CD4-positive, alpha-beta T cell treated with Interleukin-6 for 4 hours (primary cell): ENCODE measurements at places on chromosomes 2 and 18.

DNA sequence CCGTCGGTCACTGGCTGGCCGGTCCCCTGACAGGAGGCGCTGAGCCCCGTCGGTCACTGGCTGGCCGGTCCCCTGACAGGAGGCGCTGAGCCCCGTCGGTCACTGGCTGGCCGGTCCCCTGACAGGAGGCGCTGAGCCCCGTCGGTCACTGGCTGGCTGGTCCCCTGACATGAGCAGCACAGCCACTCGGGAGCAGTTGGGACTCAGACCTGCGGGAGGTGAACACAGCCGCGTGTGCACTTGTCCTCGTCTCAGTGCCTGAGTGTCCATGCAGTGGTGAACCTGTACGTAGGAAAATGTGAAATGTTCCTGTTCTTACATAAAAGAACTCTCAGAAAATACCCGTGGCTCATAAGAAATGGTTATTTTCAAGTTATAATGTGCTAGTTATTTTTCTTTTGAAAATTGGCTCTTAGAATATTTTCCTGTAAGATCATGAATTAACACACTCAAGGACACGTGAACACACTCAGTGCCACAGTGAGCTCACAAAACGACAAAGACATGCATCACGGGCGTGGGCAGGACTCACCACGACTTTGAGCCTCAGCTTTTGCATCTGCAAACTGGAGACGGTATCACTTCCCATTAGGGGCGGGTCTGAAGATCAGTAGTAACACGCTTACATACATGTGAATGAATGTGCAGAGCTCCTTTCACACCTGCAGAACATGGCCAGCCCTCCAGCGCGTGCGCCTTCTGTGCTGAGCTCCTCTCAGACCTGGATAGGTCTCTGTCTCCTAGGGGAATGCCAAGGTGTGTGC is 21.1 kb upstream of the NFATC1 start:
- no peak for DNase-seq

DNA sequence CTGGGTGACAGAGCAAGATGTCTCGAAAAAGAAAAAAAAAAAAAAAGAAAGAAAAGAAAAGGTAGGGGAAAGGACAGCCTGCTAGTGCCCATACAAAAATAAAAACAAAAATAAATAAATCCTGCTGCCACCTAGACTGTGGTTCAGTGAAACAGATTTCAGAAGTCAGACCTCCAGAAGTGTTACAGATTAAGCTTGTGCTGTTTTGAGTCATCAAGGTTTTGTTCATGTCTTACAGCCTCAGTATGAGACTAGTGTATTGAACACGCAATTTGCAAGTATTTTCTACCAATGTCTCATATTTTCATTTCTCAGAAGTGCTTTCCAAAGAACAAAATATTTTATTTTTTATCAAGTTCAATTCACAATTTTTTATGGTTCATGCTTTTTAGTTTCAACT is 720.4 kb upstream of the GYPC start:
- no peak for DNase-seq

DNA sequence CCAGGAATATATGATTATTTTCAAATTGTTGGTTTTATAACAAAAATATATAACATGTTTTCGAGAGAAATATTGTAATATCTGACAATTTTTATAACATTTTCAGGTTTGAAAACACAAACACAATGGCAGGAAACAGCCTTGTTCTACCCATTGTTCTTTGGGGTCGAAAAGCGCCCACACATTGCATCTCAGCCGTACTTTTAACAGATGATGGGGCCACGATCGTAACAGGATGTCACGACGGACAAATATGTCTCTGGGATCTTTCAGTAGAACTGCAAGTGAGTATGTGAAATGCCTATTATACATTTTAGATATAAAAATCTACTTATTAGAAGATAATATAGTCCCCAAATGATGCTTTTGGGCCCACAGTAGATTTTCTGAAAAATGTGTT is 21.2 kb downstream of the WDR7 start:
- no peak for DNase-seq

DNA sequence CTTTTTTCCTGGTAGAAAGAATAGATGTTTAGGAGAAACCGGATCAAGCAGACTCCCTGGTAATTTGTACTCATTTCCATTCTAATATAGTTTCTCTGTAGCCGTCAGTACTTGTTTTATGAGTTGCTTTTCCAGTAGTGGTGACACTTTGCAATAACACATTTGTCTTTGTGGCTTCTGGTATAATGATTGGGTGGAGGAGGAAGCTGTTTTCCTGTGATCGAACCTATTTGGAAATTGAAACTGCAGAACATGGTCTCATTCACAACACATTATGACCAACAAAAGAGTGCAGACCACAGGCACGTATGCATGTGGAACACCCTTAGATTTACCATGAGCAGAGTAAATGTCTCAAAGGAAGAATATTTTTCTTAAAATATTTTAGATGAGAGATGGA is 7.6 kb upstream of the SERPINB12 start:
- DNase-seq: no peak

GRCh38 chr2:223054193-223054781 is 2.3 kb downstream of the KCNE4 start:
- DNase-seq: no peak

DNA sequence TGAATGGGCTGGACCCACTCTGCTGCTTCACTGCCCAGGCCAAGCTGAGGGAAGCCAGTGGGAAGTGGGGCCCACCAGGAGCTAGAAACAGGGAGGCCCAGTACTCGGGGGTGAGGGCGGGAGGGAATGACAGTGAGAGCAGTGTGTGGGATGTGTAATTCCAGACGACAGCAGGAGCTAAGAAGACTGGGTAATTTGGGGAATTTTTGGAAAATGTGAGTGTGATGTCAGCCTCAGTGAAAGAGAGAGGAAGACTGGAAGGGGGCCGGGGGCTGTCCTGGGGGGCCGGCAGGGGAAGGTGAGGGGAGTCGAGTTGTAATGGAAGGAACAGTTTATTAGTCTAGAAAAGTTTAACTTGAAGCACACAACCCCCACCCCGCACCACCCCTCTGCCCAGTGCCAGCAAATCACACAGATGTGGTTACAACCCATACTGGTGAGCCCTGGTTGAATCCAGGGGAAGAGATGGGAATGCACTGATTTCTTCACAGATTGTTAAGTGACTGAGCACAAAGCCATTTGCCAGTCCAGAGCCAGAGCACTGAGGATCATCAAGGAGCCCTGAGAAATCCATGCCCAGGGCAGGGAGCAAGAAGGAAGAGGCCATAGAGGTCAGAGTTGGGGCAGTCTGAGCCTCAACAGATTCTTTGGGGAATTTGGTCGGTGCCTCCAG is 76.7 kb upstream of the PKDCC start:
- DNase-seq: no peak

GRCh38 chr2:48770181-48770580 is 14.7 kb upstream of the LHCGR start:
- no peak for DNase-seq

GRCh38 chr2:222160125-222160524 is 138.7 kb downstream of the PAX3 start:
- DNase-seq: no peak

DNA sequence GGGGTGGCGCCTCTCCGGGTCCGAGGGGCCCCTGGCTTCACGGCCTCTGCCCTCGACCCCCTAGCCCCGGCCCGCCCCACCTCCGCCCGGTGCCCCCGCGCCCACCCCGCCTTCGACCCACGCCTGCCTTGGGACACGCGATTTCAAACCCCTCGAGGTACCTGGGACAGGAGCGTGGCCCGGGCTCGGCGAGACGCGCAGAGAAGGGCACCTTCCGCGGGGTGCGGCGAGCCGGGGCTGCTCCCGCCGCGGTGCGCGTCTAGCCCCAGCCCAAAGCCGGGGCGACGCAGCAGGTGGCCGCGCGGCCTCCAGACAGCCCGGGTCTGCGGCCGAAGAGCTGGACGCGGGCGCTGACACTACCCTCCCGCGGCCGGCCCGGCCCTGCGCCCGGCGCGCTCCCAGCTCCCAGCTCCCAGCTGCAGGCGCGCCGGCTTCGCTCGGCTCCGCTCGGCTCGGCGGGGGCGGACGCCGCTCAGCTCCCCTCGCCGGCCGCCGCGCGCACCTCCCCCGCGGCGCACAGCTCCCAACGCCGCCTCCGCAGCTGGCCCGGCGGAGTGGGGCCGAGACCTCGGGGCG is at the start of gene CRACDL:
Gene CRACDL, minus strand, starts transcription at position 449 of the 576 bp plus-strand sequence. CDS start 89,425 bp downstream, outside the sequence.
- DNase-seq: no peak

DNA sequence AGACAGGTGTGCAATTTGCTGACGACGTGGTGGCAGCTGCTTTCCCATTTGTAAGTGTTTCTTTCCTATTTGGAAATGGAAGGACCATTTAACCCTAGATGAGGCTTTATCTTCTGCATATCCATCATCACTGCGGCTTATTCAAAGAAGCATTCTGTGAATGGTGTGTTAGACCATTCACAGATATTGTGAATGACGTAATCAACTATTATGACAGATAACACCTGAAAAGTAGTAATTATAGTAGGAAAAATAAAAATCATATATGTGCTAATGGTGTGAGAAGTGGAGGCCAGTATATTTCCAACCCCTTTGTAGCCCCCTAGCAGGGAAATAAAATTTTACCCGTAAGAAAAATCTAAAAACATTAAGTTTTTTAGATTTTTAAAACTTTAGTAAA is 424.5 kb upstream of the CRIM1 start:
- DNase-seq: no peak

DNA sequence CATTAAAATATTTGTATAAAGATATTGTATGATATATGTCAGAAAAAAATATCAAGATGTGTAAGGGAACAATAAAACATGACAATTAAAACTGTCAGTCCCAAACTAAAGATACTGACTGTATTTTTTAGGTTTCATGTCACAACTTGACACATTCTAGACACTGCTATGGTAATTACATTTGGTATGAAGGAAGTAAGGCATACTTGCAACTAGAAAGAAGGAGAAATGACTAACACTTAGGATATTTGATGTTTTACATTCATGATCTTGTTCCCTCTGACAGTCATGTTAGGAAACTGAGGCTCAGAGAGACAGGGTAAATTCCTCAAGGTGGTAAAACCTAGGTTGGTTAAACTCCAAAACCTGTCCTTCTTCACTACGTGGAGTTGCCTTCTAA is 68.3 kb downstream of the TMEFF2 start:
- no peak for DNase-seq

DNA sequence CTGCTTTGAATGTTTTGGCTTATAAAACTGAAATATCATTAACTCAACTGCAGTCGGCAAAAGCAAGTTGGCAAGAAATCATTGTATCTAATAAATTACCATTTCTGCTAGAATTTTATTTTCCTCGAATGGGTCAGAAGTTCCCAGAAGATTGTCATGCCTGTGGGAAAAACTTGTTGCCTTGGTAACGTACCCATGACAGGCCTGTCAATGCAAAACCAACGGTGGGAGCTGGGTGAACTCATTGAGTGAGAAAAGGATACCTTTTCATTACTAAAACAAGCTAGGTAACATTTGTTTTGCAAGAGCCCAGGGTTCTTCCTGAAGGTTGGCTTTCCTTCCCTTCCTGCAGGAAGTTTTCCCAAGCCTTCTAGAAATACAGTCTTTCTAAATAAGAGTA is 9.5 kb downstream of the PLB1 start:
- no peak for DNase-seq

DNA sequence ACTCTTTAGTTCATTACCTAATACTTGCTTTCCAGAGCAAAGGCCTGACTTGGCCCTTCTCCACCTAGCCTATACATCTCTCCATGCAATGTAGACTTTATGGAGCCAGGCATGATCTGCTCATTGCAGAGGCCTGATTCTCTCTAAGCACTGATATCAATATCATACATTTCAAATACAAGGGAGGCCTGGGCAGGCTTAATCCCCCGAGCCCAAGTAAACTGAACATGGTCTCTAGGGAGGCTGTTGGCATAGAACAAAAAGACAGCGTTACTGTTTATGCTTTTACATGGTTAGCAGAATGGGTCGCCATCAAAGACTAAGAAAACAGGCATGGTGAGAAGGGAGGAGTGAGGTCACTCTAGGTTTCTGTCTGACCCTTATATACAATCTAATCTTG is 695.1 kb downstream of the ZEB2 start:
- DNase-seq: no peak

DNA sequence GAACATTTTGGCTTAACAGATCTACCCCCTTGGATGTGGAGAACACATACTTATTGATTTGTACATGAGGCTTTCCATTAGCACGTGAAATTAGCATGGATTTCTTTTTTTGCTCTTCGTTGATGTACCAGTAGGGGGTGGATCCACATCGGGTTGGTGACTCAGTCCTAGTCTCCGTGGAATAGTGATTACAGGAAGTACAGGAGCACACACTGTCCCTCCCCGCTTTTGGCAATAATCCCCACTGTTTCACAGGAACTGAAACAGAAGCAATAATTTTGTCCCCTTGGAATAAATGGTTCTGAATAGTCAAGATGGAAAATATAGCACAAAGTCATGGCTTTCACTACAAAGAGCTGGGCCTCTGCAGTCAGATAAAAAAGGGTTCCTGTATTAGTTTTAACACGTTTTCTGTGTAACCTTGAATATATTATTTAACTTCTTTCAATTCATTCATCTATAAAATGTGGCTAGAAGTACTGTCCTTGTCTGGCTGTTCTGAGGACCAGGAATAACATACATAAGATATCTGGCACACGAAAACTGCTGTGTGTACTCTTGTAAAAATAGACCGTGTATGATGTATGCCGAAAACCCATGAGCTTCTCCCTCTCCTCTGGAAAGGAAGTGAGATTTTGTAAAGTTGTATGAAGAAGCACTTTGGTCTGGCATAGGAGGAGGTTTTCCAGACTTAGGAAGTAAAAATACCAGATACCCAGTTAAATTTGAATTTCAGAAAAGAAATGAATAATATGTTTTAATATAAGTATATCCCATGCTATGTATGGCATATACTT is 229.2 kb downstream of the GALR1 start:
- no peak for DNase-seq

GRCh38 chr2:176152350-176153181 is 1.2 kb downstream of the HOXD4 start:
- no peak for DNase-seq

DNA sequence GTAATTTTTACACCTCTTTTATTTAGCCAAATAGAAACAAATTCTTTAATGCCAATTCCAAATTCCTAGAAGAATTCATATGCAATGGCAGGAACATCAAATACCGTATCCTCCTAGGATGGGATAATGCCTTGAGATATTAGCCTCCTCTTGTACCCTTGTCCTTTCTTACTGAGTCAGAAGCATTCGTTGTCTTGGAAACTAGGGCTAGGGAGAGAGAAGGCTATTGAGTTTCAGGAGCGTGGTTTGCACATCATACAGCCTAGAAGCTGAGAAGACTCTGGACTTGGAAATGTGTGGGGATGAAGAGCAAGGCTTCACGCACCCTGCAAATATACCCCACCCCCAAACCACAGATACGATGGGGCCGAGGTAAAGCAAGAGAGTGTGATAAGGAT is 300.7 kb downstream of the SP3 start:
- DNase-seq: no peak

DNA sequence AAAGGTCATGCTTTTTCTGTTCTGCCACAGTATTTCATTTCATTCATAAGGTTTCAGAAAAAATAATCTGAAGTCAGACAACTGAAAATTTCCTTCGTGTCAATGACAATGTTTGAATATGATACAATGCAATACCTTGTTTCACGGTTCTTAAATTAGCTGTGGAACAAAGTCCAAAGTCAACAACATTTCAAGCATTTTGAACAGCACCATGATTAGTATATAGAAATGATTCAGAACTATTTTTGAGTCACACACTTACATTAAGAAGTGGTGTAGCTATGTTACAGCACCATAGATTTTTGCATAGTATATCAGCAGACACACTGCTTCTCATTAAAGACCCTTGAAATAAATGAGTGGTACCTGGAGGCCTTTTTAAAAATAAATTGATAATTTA is 178.3 kb upstream of the DSEL start:
- DNase-seq: no peak
